ENCODE measurements at places on chromosomes 4 and X.
A peak's percentile ranks its signal among the peaks of the same experiment; 100 is the strongest.

DNA sequence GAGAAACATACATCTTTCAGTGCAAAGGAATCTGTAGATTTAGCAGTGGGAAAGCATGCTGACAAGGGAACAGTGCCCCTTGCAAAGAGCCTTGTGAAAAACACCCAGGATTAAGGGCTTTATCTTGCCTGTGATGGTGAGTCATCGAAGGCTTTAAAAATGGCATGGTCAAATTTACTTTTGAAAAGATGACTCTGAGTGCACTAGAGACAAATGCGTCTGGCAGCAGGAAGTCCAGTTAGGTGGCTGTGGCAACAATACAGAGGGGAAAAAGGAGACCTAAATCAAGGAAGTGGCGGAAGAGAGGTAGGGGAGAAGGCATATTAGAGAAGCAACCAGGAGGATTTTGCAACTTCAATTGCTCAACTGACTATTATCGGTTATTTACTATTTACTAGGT is 472.6 kb upstream of the CPEB2 start:
- no peak for DNase-seq

- no peak for DNase-seq
Observed at GRCh38 chr4:37769391-37769989, 57.0 kb upstream of the PGM2 start.

- no peak for DNase-seq
Observed at GRCh38 chr4:170057866-170058265, 31.7 kb upstream of the MFAP3L start.

- DNase-seq = no peak
Observed at GRCh38 chrX:148914783-148915182, 414.4 kb downstream of the AFF2 start.

- peak; percentile 39 for DNase-seq
Observed at GRCh38 chr4:86653237-86653865, 59.2 kb downstream of the PTPN13 start.

- no peak for DNase-seq
Observed at GRCh38 chrX:16970977-16971376, 24.5 kb downstream of the REPS2 start.

DNA sequence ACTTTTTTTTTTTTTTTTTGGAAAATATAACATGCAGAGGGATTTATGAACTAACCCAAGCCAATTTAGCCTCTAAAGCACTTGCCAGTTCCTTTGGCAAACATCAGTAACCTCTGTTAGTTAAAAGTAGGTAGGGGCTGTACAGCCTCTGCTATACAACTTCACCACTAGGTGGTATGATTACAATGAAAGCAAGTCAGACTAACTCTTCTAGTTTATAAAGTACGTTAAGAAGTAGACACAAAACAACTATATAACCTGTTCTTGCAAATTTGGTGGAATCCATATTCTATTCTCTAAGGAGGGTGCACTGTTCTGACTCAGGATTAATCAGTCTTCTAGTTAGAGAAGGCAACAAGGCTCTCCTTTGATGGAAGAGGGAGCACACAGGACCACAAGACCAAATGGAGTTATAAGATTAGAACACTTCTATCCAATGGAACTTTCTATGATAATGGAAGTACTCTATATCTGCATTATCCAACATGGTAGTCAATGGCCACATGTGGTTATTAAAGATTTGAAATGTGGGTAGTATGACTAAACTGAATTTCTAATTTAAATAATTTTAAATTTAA is 12.8 kb downstream of the AIMP1 start:
- DNase-seq = peak; percentile 21

DNA sequence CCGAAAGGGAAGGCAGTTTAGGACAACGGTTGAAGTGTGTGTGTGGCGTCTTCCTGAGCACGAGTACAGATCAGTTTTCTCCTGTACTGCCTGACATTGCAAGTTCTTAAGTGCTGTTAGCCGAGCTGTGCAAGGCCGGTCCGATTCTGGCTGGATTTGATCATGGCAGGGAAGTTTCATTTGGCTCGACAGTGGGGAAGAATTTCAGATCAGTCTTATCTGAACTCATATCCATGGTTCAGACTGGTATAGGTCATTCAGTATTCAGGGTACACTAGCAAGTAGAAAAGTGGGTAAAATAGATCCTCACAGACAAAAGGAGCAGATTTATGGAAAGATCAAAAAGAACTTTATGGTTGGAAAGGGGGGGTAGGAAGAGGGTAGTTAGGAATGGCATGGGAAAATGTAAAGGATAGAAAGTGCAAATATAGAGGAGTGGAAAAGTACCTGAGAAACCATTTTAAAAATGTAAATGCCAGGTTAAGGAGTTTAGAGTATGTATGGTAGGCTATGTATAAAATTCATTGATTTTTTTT is 716 bp downstream of the THAP9 start:
- DNase-seq = no peak

- DNase-seq = no peak
Observed at GRCh38 chr4:125481334-125482045, 166.7 kb downstream of the FAT4 start.

DNA sequence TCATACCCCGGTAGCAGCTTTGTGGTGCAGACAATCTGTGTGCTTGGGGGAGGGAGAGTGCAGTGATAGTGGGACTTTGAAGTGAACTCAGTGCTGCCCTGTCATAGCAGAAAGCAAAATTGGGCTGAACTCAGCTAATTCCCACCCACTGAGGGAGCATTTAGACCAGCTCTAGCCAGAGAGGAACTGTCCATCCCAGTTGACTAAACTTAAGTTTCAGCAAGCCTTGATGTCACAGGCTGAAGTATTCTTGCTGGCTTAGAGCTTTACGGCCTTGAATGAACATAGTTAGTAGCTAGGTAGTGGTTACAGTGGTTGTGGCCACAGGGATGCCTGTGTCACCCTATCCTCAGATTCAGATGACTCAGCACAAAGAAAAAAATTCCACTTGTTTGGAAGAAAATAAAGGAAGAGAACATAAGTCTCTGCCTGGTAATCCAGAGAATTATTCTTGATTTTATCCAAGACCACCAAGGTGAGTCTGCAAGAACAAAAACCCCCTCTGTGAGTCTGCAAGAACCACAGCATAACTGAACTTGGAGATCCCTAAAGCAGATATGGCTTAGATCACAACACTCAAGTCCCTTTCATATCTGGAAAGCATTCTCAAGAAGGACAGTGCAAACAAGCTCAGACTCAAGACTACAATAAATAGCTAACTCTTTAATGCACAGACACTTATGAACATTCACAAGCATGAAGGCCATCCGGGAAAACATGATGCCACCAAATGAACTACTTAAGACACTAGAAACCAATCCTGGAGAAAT is 39.4 kb downstream of the ADH7 start:
- no peak for DNase-seq

GRCh38 chr4:119739796-119740195 is 111.2 kb upstream of the PDE5A start:
- DNase-seq = no peak

- DNase-seq = no peak
Observed at GRCh38 chrX:23844502-23845138, 61.6 kb downstream of the SAT1 start.

- no peak for DNase-seq
Observed at GRCh38 chrX:50643525-50644137, 170.4 kb downstream of the SHROOM4 start.

DNA sequence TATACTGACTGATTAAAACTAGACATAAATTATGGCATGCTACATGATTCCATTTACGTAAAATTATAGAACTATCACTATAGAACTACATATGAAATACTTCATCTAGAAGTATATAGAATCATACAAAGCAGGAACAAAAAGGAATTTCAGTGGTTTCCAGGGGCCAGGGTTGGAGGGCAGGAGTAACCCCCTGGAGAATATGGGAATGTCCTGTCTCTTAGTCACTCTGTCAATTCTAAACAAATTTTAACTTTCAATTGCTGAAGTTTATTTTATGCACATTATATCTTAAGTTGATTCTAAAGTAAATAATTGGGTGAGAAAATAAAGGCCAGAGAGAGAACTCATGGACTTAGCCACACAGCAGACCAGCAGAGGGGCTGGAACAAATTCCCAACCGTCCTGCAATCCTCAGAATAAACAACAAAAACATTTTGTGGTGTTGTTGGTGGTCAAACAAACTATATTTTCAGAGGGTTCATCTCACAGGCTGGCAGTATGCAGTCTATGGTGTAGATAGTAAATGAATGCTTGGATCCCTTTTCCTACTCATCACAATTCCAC is 476.9 kb upstream of the SLIT2 start:
- no peak for DNase-seq

Data from OCI-LY7 (cell line).